ENCODE measurements at places on chromosomes 16 and 17.

- DNase-seq: peak; percentile 19
These were observed 421 bp downstream of the STAT3 start for GRCh38 chr17:42387661-42388380.

- DNase-seq: peak; percentile 83
These were observed 643.2 kb downstream of the WWOX start for GRCh38 chr16:78742501-78743283.

- no peak for DNase-seq
These were observed 637 bp downstream of the DHRS11 start for GRCh38 chr17:36592316-36592715.

DNA sequence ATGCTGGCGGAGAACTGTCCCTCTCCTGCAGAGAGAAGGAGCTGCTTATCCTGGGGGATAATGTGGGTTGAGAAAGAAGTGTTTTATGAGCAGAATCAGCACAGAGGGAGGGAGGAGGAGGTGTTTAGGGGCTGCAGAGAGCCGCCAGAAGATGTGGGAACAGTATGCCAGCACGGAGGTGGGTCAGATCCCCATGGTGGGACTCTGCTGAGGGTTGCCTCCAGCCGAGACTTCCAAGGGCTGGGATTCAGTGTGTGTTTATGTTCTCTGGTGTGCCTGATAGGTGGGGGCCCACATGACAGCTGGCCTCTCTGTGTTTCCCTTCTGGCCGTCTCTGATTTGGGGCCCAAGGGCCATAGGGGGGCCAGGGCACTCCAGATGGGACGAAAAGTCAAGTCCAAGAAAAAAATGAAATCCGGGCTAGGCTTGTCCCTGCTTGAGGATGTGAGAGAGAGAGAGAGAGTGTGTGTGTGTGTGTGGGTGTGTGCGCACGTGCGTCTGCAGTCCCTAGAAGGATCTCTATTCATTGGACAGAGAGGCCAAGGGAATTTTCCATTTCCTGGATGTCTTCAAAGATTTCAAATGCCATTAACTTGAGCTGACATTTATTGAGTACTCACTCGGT lies 21.6 kb downstream of the PRKCB start:
- DNase-seq: peak; percentile 88

DNA sequence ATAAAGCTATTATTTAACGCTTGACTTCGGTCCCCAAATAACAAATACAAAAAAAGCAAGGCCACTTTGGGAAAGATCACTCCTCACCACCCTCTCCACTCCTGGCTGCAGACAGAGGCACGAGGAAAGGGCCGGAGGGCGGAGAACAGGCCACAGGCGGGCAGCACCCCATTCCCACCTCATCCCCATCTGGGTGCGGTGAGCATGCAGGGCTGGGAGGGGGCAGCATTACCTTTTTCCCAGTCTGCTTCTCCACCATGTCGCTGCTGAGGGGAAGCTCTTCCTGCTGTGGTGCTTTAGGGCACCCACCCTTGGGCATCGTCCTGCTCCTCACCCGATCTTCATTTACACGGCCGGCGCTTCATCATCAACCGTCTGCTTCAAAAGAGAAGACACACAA lies 99.2 kb downstream of the ZNF778 start:
- DNase-seq: no peak

DNA sequence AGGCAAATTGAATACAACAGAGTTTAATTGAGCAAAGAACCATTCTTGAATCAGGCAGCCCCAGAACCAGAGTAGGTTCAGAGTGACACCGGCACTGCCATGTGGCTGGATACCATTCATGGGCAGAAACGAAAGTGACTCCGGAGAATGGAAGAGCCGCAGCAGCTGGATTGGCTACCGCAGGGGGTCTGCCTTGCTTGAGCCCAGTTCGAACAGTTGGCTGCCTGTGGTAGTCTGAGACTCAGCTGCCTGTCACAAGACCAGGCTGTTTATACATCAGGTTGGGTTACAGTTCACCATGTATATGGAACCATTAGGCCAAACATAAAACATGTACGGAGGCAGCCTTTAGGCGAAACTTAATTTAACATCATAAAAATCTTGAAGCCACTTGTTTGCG lies 205.2 kb upstream of the CHMP6 start:
- DNase-seq: no peak

DNA sequence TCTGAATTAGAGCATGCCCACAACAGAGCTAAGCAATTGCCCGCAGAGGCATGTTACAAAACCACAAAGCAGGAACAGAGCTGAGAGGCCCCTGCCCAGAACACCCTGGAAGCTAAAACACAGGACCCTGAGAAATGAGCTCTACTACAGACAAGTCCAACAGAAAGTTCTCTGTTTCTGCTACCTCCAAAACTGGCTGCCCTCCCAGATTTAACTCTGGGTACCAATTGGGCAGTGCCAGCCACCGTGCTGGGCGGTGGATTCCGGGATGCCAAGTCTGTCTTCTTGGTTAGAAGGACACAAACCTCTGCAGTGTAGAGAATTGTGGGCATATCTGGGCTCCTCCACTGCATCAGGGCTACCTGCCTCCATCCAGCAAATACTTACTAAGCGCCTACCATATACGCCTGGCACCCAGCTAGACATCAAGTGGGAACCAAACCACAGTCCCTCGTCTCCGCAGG lies 1.0 kb downstream of the CMTM4 start:
- peak; percentile 43 for DNase-seq

- no peak for DNase-seq
These were observed 1.5 kb upstream of the KRTAP3-1 start for GRCh38 chr17:41010441-41010840.

DNA sequence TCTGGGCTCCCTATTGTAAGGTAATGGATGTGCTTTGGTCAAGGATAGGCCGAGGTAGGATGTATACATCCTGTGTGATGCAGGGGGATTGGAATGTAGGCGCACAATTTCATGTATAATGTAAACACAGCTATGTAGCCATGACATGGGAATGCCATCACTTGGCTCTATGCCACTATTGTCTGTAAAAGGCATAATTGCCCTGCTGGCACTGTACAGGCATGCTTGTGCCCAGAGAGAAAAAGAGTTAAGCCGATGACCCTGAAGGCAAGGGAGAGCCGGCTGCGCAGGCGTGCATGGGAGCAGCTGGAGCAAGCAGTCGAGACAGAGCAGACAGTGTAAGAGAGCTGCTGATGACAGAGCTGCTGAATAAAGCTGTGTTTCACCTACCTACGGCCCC lies 212.5 kb upstream of the CPHXL start:
- DNase-seq: no peak

GRCh38 chr16:13333336-13333735 lies 431.9 kb downstream of the SHISA9 start:
- no peak for DNase-seq

- DNase-seq: no peak
These were observed 8.0 kb downstream of the RNF157 start for GRCh38 chr17:76232342-76232741.

DNA sequence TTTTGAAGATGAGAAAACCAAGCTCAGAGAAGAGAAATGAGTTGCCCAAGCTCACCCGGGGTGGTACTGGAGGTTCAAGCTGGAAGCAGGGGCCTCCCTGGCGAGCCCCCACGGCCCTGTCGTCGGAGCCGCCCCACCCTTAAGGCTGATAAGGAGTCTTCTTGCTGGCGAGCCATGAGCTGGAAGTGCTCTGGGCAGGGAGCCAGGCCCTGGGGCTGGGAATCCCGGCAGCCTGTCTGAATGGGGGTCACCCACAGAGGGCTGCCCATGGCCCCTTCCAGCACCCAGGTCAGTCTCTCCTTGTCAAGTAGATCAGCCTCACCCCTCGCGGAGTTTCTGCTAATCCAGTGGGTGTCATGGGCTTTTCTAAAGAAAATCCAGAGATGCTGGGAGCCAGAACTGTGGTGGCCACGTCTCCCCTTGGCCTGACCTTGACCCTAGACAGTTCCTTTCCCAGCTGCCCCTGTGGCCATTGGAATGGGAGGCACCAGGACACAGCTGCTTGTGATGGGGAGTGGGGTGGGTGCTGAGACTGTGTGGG lies 1.2 kb upstream of the P2RX1 start:
- DNase-seq: no peak

DNA sequence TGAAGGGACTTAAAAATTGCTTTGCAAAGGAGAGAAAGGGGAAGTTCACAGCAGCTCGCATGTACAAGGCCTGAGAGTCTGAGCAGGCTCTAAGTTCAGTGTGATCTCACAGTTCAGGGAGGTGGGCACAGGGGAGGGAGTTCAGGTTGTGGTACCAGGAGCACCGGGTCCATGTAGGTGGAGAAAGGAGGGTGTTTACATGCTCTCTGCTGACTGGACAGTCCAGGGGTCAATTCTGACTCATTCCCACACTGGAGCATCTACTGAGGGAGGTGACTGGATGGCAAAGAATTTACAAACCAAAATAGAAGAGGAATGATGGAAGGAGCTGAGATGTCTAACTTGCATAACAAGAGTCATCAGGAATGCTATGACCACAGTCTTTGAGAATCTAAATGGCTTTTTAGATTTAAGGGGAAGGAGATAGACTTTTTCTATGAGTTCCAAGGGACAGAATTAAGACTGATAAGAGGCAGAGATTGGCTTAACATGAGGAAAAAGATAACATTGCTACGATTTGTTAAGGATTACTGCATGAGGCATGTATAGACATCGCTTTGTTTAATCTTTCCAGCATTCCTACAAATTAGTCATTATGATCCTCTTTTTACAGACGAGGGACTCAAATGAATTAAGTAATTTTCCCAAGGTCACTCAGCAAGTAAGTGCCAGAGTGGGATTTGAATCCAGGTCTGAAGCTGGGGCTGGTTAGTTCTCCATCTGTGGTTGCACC lies 29.9 kb downstream of the MIS12 start:
- DNase-seq: no peak

DNA sequence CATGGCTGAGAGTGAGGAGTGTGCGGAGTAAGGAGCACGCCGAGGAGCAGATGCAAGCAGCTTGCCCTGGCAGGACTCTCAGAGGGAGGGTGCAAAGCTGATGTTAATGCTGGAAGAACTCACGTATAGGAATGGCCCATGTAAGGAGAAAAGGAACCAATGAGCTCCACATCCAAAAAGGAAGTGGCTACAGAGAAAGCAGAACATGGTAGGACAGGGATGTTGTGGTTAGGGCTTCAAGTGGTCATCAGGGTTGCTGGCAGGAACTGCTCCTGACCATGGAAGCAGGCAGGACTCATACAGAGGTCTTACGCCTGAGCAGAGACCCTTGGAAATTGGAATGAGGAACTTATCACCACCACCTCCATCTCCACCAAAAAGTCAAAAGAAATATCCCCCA lies 5.2 kb downstream of the MYO1D start:
- DNase-seq: peak; percentile 90

- DNase-seq: peak; percentile 98
These were observed 3.5 kb downstream of the CTNS start for GRCh38 chr17:3639981-3640596.

- DNase-seq: no peak
These were observed 82.4 kb upstream of the TOX3 start for GRCh38 chr16:52629296-52629695.

DNA sequence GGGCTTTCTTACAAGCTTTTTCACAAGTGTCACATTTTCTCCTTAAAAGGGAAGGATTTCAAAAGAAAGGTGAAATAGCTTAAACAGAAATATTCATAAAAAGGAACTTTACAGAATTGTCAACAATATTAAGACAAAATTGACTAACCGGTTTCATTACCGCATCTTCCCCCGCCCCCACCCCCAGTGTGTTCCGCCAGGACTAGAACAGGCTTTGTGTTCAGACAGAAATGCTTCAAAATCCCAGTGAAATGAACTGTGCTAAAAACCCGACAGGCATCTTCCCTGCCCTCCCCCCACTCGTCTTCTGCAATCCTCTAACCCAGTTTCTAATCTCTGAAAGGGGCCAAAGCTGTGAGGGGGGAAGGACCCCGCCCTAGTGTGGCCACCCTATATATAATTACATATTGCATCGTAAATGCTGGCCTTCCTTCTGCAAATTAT lies 990 bp upstream of the ROGDI start:
- DNase-seq: peak; percentile 50

- no peak for DNase-seq
These were observed 22.4 kb downstream of the KDM8 start for GRCh38 chr16:27225536-27226360.

DNA sequence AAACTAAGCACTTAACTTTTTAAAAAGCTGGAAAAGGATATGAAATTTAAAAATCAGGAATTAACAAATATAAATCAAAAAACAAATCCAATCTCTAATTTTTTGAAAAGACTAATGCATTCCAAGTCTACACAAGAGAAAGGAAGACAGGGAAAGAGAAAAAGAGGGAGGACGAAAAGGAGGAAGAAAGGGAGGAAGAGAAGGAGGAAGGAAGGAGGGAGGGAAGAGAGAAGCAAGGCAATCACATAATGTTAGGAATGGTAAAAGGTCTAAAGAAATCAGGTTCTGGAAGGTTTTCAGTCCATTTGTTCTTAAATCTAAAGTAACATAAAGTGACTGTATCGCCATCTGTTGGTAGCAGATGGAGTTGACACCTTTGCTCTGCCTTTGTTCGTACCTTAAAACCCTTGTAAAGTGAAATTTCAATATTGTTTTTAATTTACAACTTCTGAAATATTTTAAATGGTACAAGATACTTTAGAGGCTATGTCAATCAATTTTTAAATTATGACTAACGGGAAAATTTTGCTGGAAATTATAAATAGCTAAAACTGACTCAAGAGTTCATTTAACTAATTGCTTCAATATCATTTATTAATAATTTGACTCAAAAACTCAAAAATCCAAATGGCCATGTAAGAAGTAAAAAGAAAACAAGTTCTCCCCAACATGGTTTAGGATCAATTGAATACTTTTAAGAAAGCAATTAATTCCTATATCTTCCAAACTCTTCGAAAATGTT lies 20.4 kb upstream of the CDYL2 start:
- peak; percentile 54 for DNase-seq

DNA sequence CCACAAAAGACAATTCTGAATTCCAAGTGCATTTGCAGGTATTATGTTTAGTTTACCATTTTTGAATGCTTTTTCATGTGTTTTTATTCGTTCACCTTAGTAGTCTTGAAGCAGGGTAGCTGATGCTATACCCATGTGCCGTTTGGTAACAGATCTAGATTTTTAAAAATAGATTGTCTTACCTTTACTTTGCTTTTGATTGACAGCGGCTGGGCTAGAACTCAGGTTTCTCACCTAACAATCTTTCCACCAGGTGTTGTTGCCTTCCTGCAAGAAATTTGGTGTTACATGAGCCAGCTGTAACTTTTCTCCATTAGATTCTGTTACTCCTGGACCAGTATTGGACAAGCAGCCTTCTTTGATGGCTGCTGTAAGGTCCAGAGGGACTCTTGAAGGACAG lies 1.5 kb upstream of the FTSJ3 start:
- no peak for DNase-seq

- no peak for DNase-seq
These were observed 1.4 kb upstream of the PRPF8 start for GRCh38 chr17:1686086-1686485.

DNA sequence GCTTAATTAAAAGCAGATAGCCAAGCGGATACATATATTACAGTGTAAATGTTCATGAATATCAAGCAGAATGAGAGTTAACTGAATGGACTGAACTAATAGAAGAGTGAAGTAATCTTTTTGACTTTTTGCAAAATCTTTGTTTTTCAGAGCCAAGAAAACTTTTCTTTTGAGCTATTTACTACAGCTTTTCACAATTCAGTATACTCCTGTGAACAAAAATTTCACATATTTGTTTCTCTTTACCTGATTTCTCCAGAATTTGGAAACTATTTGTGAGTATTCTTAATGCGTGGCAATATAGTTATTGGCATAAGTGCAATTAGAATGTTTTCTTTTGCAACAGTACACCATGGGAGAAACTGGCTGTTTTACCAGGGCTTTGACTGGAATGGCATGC lies 9.1 kb upstream of the DUXB start:
- no peak for DNase-seq

- DNase-seq: no peak
These were observed 42.0 kb upstream of the ZNF469 start for GRCh38 chr16:88340755-88341150.
